Gastrocnemius medialis (tissue), 4 donors: ENCODE measurements at places on chromosomes 6 and 20. TPM values are rescaled to one million over a fixed set of nuclear protein-coding genes. Genes with fewer than 3 reads are reported as not detected.

The RSPH4A gene
- 0.16 TPM for total RNA-seq

The LTB gene
- not detected for total RNA-seq

The BEND6 gene
- 0.85 TPM for total RNA-seq

- H3K27ac ChIP-seq, result no peak overlapping the region
- H3K27me3 ChIP-seq, result no peaks in the 10 kb centered on the region
- no peaks in the 10 kb centered on the region for H3K4me1 ChIP-seq
These were observed 6.7 kb downstream of the CCR6 start for GRCh38 chr6:167129562-167129961.

- H3K4me3 ChIP-seq, result peak overlapping the region; percentile 71
- DNase-seq, result no peak
- no peaks in the 10 kb centered on the region for H3K27me3 ChIP-seq
These were observed 995 bp downstream of the ZFP64 start for GRCh38 chr20:52190437-52191131.

- H3K27ac ChIP-seq, result no peak overlapping the region
- H3K4me3 ChIP-seq, result no peak overlapping the region
- no peak for DNase-seq
- no peaks in the 10 kb centered on the region for H3K4me1 ChIP-seq
- H3K36me3 ChIP-seq, result no peaks in the 10 kb centered on the region
- no peaks in the 10 kb centered on the region for H3K27me3 ChIP-seq
These were observed 195.0 kb downstream of the KHDC1L start for GRCh38 chr6:73030257-73030656.

GRCh38 chr6:157420497-157420896 is 39.5 kb downstream of the ZDHHC14 start:
- no peaks in the 10 kb centered on the region for H3K36me3 ChIP-seq
- no peak for DNase-seq
- H3K27ac ChIP-seq, result no peak overlapping the region
- no peak overlapping the region for H3K4me3 ChIP-seq

GRCh38 chr6:94133106-94133505 is 713.7 kb upstream of the EPHA7 start:
- no peak overlapping the region for H3K27ac ChIP-seq
- no peaks in the 10 kb centered on the region for H3K4me1 ChIP-seq
- H3K4me3 ChIP-seq, result no peak overlapping the region
- H3K27me3 ChIP-seq, result no peaks in the 10 kb centered on the region
- no peaks in the 10 kb centered on the region for H3K36me3 ChIP-seq

- peaks cover 10% of the 10 kb centered on the region for H3K4me1 ChIP-seq
- H3K4me3 ChIP-seq, result no peak overlapping the region
- DNase-seq, result no peak
- H3K27me3 ChIP-seq, result no peaks in the 10 kb centered on the region
- H3K36me3 ChIP-seq, result no peaks in the 10 kb centered on the region
These were observed 33.4 kb downstream of the PREX1 start for GRCh38 chr20:48794360-48794759.

GRCh38 chr6:29764422-29765196 is 41.4 kb downstream of the HLA-F start:
- H3K36me3 ChIP-seq, result no peaks in the 10 kb centered on the region
- H3K27me3 ChIP-seq, result no peaks in the 10 kb centered on the region
- no peak overlapping the region for H3K4me3 ChIP-seq
- no peaks in the 10 kb centered on the region for H3K4me1 ChIP-seq
- no peak overlapping the region for H3K27ac ChIP-seq
- DNase-seq, result no peak
